ENCODE measurements at places on chromosomes 2 and 18.
A peak's percentile ranks its signal among the peaks of the same experiment; 100 is the strongest.

DNA sequence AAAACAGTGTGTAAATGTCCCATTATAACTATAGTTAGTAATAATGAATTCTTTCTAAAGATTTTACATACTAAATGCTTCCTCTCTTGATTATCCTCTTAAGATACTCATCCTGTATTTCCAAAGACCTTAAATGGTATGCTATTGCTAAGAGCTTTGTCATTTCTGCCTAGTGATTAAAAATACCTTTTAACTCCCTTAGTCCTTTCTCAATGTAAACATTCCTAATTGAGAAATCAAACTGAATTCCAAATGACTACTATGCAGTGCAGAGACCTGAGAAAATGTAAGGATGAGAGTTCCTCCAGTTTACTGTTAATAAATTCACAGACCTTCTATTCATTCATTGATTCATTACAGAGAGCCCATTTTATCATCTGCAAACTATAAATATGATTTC lies 86.9 kb downstream of the SOS1 start:
- H3K36me3 ChIP-seq: peaks cover 70% of the 10 kb centered on the region
- H3K4me3 ChIP-seq: no peak overlapping the region
- H3K27ac ChIP-seq: no peak overlapping the region

GRCh38 chr2:188414411-188414810 lies 122.7 kb downstream of the GULP1 start:
- H3K4me1 ChIP-seq: no peaks in the 10 kb centered on the region
- H3K27ac ChIP-seq: no peak overlapping the region
- no peak overlapping the region for H3K4me3 ChIP-seq
- no peaks in the 10 kb centered on the region for H3K27me3 ChIP-seq

DNA sequence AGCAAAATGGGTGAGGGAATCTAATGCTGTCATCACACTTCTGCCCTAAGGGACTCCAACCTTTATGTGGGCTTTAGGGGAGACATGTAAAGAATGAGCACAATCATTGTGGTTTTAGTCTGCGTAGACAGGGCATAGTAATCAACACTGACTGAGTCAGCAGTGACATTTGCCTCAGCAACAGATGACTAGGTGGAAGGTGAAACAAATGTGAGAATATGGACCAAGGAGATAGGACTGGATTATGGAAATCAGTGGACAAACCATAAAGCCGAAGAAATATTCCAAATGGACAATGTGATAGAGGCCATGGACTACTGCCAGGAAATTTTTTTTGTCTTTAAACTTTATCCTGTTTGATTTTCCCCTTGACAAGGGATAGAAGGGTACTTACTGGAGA lies 83.9 kb downstream of the PDK1 start:
- peaks cover 22% of the 10 kb centered on the region for H3K4me1 ChIP-seq
- H3K36me3 ChIP-seq: no peaks in the 10 kb centered on the region
- no peak for DNase-seq
- H3K27me3 ChIP-seq: no peaks in the 10 kb centered on the region
- peak overlapping the region; percentile 17 for H3K27ac ChIP-seq

DNA sequence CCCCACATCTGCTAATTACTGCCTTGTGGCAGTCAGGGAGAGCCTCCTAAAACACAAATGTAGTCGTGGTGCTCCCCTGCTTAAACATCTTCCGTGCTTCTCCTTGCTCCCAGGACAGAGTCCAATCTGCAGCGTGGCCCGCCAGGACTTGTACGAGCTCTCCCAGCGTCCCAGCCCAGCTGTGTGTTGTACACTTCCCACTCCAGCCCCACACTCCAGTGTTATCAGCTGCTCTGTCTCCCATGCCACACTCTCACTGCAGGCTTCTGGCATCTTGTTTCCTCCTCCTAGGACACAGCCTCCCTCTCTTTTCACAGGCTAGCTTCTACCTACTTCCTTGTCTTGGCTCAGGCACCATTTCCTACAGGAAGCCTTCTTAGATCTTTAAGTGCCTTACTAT lies 199.4 kb downstream of the ALPK2 start:
- peaks cover 2% of the 10 kb centered on the region for H3K4me1 ChIP-seq
- H3K36me3 ChIP-seq: no peaks in the 10 kb centered on the region
- no peaks in the 10 kb centered on the region for H3K27me3 ChIP-seq

DNA sequence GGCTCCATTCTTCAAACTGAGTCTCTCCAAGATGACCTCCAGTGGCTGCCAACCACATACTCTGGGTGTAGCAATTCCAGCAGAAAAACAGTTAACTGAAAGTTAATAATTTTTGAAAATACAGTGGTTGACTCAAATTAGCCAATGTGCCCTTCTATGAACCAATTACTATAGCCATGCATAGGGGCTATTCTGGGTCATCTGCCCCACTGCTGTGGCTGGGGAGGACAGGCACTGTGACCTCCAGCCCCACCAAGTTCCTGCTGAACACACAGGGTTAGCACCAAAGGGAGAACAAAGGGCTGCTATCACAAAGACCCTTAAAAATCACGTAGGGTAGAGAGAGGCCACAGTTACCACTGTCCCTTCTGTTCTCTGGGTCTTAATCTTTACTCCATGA lies 123.0 kb downstream of the IRS1 start:
- H3K27me3 ChIP-seq: peaks cover 8% of the 10 kb centered on the region
- H3K4me3 ChIP-seq: no peak overlapping the region
- H3K27ac ChIP-seq: no peak overlapping the region

DNA sequence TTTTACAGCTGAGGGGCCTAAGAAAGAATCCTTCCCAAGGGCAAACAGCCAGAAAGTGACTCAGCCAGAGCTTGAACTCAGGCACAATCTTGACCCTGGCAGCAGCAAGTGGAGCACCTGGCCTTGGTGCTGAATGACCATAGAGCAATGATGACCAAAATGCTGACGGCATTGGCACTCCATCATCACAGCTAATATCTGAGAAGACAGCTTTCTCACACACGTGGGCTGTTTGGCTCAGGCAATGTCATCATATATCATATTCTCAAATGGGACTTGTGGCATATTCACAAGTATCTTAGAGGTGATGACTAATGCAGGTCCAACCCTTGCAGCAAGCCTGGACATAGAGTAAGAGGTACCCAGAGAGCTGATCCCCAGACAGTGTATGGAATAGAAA lies 443.9 kb upstream of the MYT1L start:
- H3K27me3 ChIP-seq: no peaks in the 10 kb centered on the region
- H3K4me3 ChIP-seq: no peak overlapping the region
- no peak overlapping the region for H3K27ac ChIP-seq
- DNase-seq: no peak
- no peaks in the 10 kb centered on the region for H3K36me3 ChIP-seq
- no peaks in the 10 kb centered on the region for H3K4me1 ChIP-seq

GRCh38 chr2:73050121-73050545 lies 21.4 kb downstream of the SFXN5 start:
- H3K4me1 ChIP-seq: no peaks in the 10 kb centered on the region
- H3K36me3 ChIP-seq: peaks cover 3% of the 10 kb centered on the region
- no peak for DNase-seq
- no peak overlapping the region for H3K27ac ChIP-seq
- no peak overlapping the region for H3K4me3 ChIP-seq
- H3K27me3 ChIP-seq: no peaks in the 10 kb centered on the region

DNA sequence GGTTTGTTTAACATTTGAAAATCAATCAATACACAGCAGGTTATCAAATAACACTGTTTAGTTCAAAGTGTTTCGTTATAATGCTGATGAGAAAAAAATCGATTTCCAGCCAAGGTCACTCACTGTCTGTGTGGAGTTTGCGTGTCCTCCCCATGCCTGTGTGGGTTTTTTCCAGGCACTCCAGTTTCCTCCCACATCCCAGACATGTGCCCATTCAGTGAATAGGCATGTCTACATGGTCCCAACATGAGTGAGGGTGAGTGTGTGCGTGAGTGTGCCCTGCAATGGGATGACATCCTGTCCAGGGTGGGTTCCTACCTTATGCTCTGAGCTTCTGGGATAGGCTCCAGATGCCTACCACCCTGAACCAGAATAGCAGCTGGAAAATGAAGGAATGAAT lies 8.7 kb upstream of the GKN2 start:
- no peaks in the 10 kb centered on the region for H3K4me1 ChIP-seq
- no peak overlapping the region for H3K27ac ChIP-seq
- H3K4me3 ChIP-seq: no peak overlapping the region
- peaks cover 14% of the 10 kb centered on the region for H3K27me3 ChIP-seq
- no peak for DNase-seq

GRCh38 chr2:75707901-75708300 lies 2.8 kb downstream of the GCFC2 start:
- H3K36me3 ChIP-seq: peaks cover 66% of the 10 kb centered on the region
- H3K4me1 ChIP-seq: peaks cover 33% of the 10 kb centered on the region
- H3K27me3 ChIP-seq: no peaks in the 10 kb centered on the region
- peak overlapping the region; percentile 55 for H3K27ac ChIP-seq
- DNase-seq: no peak

DNA sequence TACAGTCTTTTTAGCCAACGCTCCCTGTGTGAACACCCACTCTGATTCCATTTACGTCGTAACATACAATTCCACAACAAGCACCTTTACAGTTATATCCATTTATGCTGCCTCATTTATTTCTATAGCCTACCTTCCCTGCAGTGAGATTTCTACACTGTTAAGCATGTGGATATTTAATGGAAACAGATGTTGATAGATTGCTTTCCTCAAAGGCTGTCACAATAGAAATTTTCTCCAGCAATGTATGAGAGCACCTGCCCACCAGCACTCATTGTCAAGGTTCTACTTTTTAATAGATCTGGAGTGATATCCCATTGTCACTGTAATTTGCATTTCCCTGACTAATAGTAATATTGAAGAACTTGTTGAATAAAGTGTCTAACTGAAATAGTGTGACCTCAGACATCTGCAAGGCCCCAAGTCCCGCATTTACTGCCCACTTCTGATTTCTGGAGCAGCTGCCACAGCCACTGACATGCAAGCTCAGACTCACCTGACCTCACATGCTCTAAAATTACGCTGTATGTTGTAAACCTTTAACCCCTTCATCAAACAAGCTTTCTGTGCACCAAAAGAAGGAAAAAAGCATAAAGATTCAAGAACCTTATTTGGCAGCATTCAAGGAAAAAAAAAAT lies 295.1 kb downstream of the CNTNAP5 start:
- no peak for DNase-seq
- no peaks in the 10 kb centered on the region for H3K27me3 ChIP-seq
- H3K36me3 ChIP-seq: no peaks in the 10 kb centered on the region
- no peak overlapping the region for H3K4me3 ChIP-seq

DNA sequence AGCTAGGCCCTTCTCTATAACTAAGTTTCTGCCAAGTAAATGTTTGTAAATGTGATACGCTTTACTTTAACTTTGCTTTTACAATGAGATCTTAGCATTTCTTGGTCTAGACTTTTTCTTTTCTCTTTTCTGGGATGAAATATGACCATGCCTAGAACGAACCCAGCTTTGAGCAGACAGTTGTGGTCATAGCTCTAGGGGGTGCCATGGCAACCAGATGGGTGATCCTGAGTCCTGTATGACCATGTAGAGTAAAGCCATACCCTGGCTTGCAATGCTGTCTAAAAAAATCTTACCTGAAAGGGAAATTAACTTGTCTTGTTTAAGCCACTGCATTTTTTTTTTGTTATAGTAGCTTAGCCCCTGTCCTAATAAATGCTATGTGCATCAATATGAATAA lies 956.3 kb downstream of the SLC4A3 start:
- peaks cover 4% of the 10 kb centered on the region for H3K27me3 ChIP-seq
- no peaks in the 10 kb centered on the region for H3K4me1 ChIP-seq
- no peak for DNase-seq
- no peak overlapping the region for H3K4me3 ChIP-seq
- no peaks in the 10 kb centered on the region for H3K36me3 ChIP-seq

DNA sequence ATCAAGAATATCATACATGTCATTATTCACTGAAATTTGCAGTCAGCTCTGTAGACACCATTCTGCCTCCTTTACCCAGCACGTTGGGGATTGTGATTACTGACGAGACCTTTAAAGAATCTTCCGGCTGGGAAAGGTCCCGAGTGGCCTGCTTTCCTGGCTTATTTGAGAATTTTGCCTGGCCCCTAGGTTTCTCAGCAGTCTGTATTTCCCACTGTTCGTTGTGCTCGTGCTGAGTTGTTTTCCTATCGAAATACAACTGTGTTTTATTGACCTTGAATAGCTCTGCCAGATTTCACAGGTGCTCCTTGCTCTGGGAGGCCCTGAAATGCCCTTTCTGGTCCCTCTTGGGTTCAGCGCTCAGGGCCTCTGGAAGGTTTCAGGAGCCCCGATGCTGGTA lies 94.9 kb downstream of the AGAP1 start:
- no peak for DNase-seq
- H3K27ac ChIP-seq: no peak overlapping the region
- no peaks in the 10 kb centered on the region for H3K36me3 ChIP-seq
- no peak overlapping the region for H3K4me3 ChIP-seq
- peaks cover 8% of the 10 kb centered on the region for H3K27me3 ChIP-seq

- no peaks in the 10 kb centered on the region for H3K27me3 ChIP-seq
- no peak overlapping the region for H3K27ac ChIP-seq
- no peak overlapping the region for H3K4me3 ChIP-seq
- no peak for DNase-seq
- H3K4me1 ChIP-seq: no peaks in the 10 kb centered on the region
Observed at GRCh38 chr18:8818982-8819381, 113.6 kb downstream of the MTCL1 start.

- H3K36me3 ChIP-seq: no peaks in the 10 kb centered on the region
- H3K27me3 ChIP-seq: no peaks in the 10 kb centered on the region
- no peak for DNase-seq
Observed at GRCh38 chr2:46481198-46482193, 2.1 kb downstream of the TMEM247 start.

- H3K4me3 ChIP-seq: peak overlapping the region; percentile 68
- no peak for DNase-seq
- H3K4me1 ChIP-seq: peaks cover 6% of the 10 kb centered on the region
- H3K27me3 ChIP-seq: no peaks in the 10 kb centered on the region
Observed at GRCh38 chr2:3535794-3536681, 16.7 kb upstream of the ADI1 start.

DNA sequence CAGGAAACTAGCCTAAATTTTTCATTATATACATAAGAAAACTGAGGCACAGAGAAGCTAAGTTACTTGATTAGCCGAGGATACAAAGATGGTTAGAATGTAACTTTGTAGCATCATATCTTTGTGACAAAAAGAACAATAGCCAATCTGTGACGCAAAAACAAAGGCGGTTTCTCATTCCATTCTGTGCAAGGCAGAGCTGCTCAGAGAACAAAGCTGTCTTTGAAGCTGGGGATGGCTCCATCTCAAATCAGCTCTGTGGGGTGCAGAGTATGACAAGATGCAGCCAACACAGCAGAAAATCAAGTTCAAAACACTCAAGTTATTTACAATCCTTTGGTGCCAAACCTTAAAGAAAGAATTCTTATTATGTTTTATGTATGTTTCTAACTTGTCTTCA lies 81.9 kb upstream of the VWC2L start:
- no peak for DNase-seq
- no peaks in the 10 kb centered on the region for H3K27me3 ChIP-seq
- no peaks in the 10 kb centered on the region for H3K36me3 ChIP-seq
- H3K4me3 ChIP-seq: no peak overlapping the region
- no peaks in the 10 kb centered on the region for H3K4me1 ChIP-seq
